ENCODE measurements at places on chromosomes 11 and 22. TPM values are rescaled to one million over a fixed set of nuclear protein-coding genes. Genes with fewer than 3 reads are reported as not detected.

DNA sequence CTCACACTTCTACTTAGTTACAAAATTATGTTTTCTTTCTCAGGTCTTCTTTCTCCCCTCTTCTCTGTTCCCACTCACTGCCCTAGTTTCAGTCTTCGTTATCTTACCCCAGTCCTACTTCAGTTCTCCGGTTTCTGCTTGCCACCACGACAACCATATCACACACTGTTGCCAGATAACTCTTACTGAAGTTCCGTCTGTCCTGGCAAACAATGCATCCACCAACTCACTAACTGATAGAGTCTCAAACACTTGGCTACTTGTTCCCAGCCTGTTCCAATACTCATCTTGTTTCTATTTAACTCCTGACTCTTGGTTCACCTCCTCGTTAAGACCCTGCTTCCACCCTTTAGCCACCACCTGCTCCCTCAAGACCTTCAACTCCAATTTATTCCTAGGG lies 164.5 kb downstream of the STK33 start:
- DNase-seq: no peak

- DNase-seq: peak; percentile 57
These were observed 5.2 kb downstream of the SBF1 start for GRCh38 chr22:50469377-50470305.

GRCh38 chr11:95154514-95154913 lies 64.9 kb downstream of the ENDOD1 start:
- DNase-seq: no peak

DNA sequence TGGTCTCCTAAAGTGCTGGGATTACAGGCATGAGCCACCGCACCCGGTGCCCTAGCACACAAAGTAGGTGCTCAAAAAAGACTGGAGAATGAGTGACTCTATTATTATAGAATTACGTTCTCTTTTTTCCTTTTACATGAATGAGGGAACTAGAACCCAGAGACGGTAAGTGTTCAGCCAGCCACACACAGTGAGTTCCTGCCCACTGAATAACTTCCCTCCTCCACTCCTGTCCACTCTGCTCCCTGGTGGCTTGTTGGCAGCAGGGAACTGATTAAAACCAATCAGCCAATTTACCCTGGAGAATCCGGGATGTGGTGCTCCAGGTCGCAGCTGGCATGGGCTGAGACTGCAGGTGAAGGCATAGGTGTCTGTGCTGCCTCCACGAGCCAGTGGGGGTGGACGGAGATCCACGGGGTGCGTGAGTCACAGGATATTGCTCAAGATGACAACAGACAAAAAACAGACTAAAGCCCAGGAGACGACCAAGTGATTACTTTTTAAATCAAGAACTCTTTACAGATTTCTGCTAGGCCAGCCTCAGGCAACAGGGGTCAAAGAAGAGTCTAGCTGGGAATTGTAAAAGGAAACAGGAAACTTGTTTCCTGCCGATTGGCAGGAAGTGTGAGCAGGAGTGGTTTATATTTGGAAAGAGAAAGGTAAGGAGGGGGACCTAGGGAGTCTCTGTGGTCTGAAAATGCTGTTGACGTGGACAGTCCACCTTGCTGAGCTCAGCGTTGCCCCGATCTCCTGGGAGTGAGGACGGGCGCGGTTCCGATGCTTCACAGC lies 95.2 kb upstream of the TP53I11 start:
- DNase-seq: peak; percentile 43

DNA sequence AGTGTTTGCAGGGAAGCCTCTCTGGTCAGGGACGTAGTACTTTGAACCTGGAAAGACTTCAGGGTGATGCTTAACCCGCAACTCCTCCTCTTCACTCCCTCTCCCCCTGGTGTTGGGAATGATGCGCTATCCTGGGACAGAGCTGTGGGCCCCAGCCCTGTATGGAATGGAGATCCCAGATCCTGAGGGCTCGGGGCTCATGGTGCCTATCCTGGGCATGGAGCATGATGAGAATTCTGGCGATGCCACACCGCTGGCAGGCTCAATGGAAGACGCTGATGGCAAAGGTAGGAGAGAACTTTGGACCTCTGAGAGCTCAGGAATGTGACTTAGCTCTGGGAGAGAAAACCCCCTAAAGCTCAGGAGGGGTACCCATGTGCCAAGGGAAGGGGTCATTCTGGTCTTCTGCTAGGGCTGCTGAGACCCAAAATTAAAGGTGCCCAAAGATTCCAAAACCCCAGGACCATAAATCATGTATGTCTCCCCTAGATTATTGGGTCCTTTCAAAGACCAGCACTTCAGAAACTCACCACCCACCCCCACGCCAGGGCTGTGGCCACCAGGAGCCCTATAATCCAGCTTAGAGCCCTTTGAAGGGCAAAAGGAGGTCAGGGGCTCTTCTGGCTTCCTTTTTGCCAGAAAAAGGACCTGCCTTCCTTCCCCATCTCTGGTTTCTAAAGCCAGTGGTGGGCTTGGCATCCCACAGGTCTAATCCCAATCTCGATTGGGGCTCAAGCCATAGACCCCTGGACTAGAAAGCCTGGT lies 52.5 kb downstream of the BTG4 start:
- no peak for DNase-seq

DNA sequence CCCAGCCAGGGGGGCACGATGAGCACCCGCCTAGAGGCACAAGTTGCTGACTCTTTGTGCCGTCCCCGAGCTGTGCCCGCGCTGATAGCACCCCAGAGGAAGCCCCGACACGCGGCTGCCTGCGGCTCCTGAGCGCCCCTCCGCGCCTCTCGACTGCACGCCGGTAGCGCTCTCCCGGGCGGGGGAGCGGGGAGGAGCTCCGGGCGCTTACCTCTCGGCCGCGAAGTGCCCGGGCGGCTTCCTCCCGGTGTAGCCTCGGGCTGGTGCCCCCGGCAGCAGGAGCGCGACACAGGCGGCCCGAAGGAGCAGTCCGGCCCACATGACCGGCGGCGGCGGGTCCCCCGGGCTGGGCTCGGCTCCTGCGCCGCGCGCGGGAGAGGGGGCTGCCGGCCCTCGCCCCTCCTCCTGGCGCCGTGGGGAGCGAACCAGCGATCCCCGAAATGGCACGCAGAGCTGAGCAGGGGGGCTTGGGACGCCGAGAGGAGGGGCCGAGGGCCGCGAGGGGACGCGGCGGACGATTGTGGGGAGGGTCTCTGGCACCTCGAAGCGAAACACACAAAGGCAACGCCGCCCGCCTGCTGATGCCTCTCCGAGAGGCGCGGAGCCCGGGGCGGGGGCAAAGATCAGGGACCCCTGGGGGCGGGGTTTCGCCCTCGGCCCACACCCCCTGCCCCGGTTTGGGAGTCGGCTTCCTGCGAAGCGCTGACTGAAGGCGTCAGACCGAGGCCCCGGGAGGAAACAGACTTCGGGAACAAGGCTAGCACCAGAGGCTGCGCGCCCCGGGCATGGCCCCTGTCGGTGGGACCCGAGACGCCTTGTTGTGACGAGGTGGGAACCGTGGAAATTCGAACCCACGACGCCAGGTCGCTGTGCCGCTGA lies at the start of gene VWCE:
Gene VWCE (minus strand): TSS at position 600 of the 879 bp plus-strand sequence. CDS start 279 bp downstream, at position 321.
- peak; percentile 70 for DNase-seq

- no peak for DNase-seq
These were observed 28.3 kb upstream of the TP53I11 start for GRCh38 chr11:44978961-44979331.

GRCh38 chr11:116353589-116353988 lies 419.2 kb downstream of the BUD13 start:
- no peak for DNase-seq

GRCh38 chr11:113444502-113445123 lies 30.6 kb downstream of the DRD2 start:
- no peak for DNase-seq

DNA sequence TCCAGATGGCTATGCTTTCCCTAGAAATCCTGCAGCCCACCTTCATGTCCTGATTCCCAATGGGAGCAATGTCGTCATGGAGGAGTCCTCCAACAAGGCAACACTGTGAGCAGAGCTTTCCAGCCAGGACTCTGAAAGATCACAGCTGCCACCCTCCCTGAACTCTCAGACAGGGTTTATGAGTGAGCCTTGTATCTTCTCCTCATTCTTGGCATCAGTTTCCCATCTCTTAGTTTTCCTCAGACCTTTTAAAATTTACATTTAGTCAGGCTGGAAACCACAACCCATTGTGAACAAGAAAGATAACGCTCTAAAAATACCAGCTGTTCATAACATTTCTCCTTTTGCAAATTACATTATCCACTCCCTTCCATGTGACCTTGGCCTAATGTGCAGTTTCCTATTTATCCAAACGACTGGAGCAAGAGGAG lies 15.6 kb upstream of the LYVE1 start:
- DNase-seq: peak; percentile 65

DNA sequence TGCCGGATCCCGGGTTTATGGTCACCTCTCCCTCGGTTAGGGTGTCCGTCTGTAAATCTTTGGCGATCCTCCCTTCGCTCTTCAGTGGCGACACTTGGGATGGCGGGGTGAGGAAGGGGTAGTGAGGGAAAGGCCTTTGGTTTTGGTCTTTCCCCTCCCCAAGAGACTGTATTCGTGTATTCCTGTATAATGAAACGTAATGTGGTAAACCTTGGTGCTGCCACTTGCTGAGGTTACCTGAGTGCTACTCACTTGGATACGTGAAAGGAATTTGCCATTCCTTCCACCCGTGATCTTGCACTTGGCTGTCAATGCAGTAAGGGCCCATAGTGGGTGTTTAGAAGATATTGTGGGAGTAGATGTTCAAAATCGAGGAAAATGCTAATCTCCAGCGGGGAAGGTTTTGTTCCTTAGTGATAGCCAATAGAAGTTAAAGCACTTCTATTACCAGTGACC lies 578 bp upstream of the NUP160 start:
- DNase-seq: no peak

- no peak for DNase-seq
These were observed 2.8 kb upstream of the LZTR1 start for GRCh38 chr22:20979243-20979809.

- DNase-seq: no peak
These were observed 541.8 kb upstream of the CHORDC1 start for GRCh38 chr11:90764691-90765090.

- DNase-seq: no peak
These were observed 14.0 kb upstream of the AMPD3 start for GRCh38 chr11:10441091-10441490.

GRCh38 chr11:76770642-76771445 lies 12.3 kb upstream of the TSKU start:
- peak; percentile 75 for DNase-seq

DNA sequence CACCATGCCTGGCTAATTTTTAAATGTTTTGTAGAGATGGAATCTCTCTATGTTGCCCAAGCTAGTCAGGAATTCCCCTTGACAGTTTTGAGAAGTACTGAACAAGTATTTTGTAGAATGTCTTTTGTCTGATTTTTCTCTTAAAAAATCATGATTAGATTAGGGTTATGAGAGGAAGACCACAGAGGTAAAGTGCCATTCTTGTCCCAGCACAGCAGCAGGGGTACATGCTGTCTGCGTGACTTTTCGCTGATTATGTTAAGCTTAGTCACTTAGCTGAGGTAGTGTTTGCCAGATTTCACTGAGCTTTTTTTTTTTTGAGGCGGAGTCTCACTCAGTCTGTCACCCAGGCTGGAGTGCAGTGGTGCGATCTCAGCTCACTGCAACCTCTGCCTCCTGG lies 13.6 kb upstream of the NUP160 start:
- DNase-seq: peak; percentile 60

GRCh38 chr11:17742019-17742418 lies 7.4 kb downstream of the KCNC1 start:
- DNase-seq: no peak

- no peak for DNase-seq
These were observed 745 bp downstream of the C22orf39 start for GRCh38 chr22:19446603-19447329.

DNA sequence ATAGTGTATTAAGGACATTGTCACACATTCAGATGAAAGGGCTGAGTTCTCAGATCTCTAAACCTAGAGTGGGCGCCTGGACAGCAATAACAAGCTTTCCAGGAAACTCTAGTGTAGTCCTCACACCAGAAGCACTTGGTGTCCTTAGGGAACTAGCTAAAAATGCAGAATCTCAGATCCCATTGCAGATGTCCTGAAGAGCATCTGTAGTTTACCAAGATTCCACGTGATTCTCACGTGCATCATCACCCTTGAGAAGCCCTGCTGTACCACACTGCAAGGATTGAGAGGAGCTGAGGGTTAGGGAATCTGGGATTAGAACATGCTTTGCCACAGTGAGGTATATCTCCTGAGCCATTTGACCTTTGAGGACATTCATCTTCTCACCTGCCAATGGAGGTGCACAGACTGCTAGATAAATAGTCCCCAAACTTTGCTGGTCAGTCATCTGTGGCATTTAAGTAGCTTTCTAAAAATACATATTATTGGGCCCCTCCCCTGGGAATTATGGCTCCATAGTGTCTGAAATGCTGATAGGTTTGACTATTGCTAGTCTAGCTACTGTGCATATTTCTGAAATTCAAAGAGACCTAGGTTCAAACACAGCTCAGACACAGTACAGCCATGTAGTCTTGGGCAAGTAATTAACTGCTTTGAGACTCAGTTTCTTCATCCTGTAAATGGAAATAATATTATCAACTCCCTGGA lies 1068.9 kb downstream of the OPCML start:
- DNase-seq: no peak

GRCh38 chr22:44120314-44120704 lies 60.4 kb upstream of the PARVG start:
- DNase-seq: no peak

DNA sequence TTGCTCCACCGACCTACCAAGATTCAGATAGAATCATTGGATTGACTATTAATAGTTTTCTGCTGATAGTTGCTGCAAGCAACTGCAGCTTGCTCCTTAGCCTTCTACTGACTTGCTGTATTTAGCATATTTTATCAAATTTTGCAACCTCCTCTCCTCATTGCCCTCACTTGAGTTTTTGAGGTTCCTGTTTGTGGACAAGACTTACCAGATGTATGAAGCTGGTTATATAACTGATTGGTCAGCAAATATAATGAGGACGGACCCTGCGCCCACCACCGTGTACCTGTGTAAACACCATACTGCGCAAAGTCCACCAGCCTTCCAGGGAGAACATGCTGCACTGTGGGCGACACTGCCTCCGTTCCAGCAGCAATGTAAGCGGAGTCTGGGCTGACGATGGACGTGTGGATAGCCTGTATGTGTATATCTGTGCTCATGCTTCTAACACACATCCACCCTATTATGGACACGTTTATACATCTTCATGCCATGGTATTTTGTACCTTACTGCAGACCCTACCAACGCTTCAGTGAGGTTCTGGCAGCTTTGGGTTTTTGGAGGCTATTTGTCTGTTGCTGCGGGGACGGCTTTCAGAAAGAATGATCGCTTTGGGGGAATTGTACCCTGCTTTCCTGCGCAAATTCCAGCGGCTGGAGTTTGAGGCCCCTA lies 1.5 kb upstream of the USP18 start:
- no peak for DNase-seq

Gene OR51E2
- not detected for total RNA-seq

Gene MN1
- total RNA-seq: 0.11 TPM

Gene OR6T1
- total RNA-seq: not detected

Gene AMBRA1
- 19.8 TPM for total RNA-seq

Gene ALKBH3
- 33.5 TPM for total RNA-seq

Gene KRTAP5-7
- total RNA-seq: not detected

Gene CLMP
- total RNA-seq: 65.3 TPM

Gene DSCAML1
- not detected for total RNA-seq

Gene FAT3
- 0.06 TPM for total RNA-seq

Gene RIN1
- total RNA-seq: 82.1 TPM

Gene HORMAD2
- not detected for total RNA-seq

Gene TRMU
- total RNA-seq: 53.6 TPM

Gene GSTT2B
- total RNA-seq: 3.0 TPM
